ENCODE measurements at places on chromosomes 2 and 18.

DNA sequence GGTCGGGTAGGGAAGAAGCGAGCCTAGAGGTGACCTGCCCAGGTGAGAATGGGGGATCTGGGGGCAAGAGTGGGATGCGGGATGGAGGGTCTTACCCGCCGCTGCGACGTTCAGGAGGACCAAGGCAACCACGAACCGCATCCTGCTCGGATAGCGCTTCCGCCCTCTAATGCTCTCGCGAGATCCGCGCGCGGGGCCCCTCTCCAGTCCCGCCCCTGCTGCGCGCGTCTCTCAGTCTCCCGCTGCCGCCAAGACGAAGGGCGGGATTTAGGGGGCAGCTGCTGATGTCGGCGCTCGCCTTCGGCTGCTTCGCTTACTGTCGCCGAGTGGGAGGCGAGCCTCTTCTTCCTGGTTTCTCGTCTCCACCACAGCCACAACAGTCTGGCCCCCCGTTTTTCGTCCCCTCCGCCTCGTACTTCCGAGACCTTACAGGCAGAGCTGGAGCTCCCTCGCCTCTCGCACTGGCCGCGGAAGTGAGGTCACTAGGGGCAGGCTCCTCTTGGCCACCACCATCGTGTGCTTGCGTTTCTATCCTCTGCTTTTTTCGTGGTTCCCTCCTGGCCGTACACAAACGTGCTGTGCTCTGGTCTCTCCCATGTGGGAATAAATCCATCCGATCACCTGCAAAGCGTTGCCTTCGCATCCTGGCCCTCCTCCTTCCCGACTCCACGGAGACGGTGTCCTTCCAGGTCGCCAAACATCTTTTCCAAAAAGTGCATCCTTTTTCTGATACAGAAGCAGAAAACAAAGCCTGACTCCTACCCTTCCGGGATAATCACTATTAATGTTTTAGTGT, at the start of gene TGOLN2:
Gene TGOLN2 (minus strand): TSS at position 168 of the 796 bp plus-strand sequence. CDS start 27 bp downstream, at position 141.
- peak; percentile 92 for DNase-seq

DNA sequence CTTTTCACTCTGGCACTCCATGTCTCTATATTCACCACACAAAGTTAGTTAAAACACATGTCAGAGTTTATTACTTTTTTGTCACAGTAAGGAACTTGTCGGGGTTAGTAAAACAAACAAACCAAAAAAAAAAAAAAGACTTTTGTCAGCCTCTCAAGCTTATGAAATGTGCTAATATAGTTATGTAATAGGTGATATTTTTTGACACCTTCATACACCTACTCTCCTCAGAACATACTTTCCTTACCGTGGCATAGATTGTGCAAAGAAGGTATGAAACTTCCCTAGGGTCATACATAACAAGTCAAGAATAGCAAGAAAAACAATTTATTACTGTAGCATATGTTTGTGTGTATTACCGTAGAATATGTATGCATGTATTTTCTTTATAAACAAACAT, 633.3 kb downstream of the CNTNAP5 start:
- no peak for DNase-seq

DNA sequence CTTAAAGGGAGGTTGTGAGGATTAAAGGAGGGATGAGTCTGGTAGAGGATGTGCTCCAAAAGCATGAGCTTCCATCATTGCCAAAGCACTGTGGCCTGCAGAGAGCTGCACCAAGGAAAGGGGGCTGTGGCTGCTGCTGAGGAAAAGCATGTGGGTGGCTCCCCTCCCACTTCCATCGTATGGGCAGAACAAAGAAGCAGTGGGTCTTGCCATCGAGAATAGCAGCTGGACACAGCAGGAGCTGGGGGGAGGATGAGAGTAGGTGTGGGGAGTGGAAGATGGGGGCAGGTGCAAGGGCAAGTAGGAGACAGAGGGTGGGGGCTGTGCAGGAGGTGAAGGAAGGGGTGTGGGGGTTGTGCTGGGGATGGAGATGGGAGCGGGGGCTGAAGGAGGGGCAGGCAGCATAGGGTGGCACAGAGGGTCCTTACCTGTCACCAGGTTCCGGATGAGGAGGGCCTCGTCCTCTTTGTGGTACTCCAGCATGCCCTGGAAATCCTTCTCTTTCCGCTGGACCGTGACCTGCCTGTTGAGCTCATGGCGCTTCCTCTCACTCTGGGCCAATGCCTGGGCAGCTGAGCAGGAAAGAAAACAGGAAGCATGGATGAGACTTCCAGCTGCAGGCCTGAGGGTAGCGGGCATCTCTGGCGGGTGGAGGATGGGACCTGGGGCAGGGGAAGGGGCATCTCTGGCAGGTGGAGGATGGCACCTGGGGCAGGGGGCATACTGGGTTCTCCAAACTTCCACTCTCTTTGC, 33.6 kb upstream of the ACAA2 start:
- DNase-seq: no peak

GRCh38 chr2:202186641-202187202, 51.7 kb downstream of the SUMO1 start:
- no peak for DNase-seq

DNA sequence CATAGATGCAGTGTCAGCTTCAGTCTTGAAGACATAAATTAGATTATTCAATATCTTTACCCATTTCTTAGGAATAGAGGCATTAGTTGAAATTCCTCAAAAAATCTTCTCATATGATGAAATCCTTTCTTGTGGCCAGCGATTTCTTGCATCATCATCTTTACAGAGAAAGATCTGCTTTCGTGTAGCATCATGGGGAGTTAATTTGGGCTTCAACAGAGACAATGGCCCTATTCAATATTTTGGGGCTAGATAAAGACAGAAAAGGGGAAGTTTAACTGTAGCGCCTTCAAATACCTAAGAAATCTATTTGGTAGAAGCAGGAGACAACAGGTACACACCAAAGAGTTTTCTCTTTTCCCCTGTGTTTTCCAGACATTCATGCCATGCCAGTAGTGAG, 73.8 kb downstream of the TGFA start:
- DNase-seq: no peak
